Activated T-cell treated with anti-CD3 and anti-CD28 coated beads, Interleukin-2, amount 50 U/mL, for 72 hours (primary cell): ENCODE measurements at places on chromosomes 13 and 19. TPM values are rescaled to one million over a fixed set of nuclear protein-coding genes. Genes with fewer than 3 reads are reported as not detected.

- no peak for DNase-seq
These were observed 51.0 kb upstream of the CYP2A7 start for GRCh38 chr19:40933025-40933424.

NCR1 gene
- total RNA-seq: 0.53 TPM

ZNF177 gene
- 1.7 TPM for total RNA-seq

MADCAM1 gene
- total RNA-seq: 0.32 TPM

DNA sequence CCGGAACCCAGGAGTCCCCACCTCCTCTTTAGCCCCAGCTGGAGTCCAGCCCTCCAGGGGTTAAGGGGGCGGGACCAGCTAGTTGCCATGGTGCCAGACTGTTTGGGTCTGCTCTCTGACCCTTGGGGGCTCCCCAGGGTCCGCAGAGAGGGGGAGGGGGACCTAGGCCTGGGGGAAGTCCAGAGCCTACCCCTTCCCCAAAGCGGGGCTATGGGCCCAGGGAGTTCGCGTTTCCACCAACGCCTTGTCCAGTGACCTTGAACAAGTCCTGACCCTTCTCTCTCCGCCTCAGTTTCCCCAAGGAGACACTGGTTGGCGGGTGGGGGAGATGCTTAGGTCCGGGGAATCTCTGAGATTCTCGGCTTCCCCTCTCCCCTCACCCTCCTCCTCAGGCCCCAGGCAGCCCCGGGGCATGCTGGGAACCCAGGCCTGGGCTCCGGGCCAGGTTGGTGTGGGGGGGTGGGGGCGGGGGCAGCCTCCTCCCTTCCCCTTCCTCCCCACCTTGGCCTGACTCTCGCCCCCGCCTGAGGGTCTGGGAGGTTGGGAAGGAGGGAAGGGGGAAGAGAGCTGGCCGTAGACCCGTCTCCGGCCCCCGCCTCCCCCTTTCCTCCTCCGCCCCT, 2.6 kb upstream of the SPACA6 start:
- DNase-seq: peak; percentile 83

DNA sequence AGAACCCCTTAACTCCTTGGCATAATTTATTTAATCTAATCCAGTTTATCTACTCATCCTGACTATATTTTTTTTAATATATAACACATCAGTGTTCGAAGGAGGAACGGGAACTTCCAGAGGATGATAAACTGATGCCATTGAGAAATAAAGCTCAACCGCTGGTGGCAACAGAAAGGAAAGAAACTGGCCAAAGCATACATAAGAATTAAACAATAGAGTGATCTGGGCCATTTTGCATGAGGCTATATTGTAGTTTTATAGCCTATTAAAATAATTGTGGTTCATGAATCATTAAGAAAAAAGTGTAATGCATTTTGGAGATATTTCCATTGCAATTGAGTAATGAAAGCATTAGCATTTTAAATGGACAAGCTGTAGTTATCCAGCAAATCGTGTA, 94.2 kb downstream of the FRY start:
- DNase-seq: no peak
